Activated CD4-positive, alpha-beta T cell treated with anti-CD3 and anti-CD28 coated beads for 48 hours (primary cell): ENCODE measurements at places on chromosomes 1 and 21.
A peak's percentile ranks its signal among the peaks of the same experiment; 100 is the strongest.

GRCh38 chr1:1788136-1788535 lies 9.9 kb upstream of the NADK start:
- DNase-seq: no peak

GRCh38 chr1:101898137-101898536 lies 98.6 kb downstream of the OLFM3 start:
- DNase-seq: no peak

GRCh38 chr1:48627486-48627885 lies 149.2 kb downstream of the BEND5 start:
- DNase-seq: no peak

- peak; percentile 57 for DNase-seq
Observed at GRCh38 chr1:205588636-205589035, 43.2 kb downstream of the ELK4 start.

DNA sequence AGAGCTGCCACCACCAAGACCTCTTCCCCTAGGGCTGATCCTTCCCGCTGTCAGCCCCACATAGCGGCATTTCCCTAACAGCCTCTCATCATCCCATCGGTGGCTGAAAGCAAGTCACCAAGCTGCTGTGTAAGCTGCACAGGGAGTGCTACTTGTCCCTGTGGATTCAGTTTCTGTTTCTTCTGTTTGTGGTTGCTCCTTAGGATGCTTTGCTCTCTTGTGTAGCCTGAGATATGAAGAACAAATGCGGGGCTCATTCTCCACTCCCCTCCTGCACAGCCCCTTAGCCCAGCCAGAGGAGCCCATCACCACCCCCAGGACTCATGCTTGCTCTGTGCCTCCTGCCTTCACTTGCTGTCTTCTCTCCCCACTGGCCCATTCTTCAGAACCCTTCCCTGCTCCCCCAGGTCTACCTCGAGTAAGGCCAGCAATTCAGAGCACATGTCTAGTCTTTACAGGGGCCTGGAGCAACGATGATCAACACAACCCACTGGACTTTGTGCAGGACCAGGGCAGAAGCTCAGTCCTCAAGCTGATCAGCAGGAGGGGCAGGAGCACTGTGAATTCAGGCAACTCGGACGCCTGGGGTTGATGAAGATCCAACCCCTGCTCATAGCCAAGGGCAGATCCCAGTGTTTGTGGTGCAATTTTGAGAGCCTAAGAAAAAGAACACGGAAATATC lies 82.6 kb upstream of the GALNT2 start:
- DNase-seq: no peak
